Tibial artery (tissue), 4 donors: ENCODE measurements at places on chromosomes 3 and 15.

DNA sequence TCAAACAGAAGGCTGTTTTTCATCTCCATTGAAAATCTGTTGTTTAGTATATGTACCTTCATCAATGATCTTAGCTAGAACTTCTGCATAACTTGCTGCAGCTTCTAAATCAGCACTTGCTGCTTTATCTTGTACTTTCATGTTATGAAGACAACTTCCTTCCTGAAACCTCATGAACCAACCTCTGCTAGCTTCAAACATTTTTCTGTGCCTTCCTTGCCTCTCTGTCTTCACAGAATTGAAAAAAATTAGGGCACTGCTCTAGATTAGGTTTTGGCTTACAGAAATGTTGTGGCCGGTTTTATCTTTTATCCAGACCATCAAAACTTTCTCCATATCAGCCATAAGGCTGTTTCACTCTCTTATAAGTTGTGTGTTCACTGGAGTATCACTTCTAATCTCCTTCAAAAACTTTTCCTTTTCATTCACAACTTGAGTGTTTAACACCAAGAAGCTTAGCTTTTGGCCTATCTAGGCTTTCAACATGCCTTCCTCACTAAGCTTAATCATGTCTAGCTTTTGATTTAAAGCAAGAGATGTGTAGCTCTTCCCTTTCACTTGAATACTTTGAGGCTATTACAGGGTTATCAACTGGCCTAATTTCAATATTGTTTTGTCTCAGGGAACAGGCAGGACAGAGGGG, 78.6 kb downstream of the IGSF11 start:
- DNase-seq: no peak

DNA sequence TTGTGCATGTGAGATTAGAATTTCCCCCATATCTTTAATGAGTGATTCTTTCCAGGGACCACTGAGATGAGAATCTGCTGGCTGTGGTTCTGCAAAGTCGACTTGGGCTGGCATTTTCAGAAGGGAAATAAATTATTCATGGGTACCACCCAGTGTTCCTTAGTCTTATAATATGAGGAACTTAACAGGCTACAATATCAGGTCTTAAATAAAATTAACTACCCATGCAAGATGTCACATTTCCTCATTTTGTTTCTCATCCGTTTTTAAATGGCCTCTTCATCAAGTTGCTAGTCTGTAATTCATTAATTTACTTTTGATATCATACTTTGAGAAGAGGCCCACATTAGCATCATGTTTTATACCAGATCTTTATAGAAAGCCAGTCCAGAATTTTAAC, 58.3 kb upstream of the SKOR1 start:
- no peak for DNase-seq

DNA sequence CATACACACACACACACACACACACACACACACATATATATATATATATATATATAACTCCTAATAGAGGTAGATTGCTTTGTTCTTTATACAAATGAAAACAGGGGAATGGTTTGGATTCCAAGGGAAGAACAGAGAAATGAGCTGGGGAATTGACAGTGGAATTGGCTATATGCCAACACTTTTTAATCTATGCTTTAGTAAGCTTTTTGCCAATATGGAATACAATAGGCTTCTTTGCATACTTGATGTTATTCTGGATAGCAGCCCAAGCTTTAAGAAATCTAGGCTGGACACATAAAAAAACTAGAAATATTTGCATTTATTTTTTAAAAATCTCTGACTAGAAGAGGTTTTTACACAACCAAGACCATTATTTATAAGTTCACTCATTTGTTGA, 334.2 kb upstream of the MDFIC2 start:
- DNase-seq: no peak

GRCh38 chr3:165553371-165553770, 283.9 kb downstream of the BCHE start:
- no peak for DNase-seq

DNA sequence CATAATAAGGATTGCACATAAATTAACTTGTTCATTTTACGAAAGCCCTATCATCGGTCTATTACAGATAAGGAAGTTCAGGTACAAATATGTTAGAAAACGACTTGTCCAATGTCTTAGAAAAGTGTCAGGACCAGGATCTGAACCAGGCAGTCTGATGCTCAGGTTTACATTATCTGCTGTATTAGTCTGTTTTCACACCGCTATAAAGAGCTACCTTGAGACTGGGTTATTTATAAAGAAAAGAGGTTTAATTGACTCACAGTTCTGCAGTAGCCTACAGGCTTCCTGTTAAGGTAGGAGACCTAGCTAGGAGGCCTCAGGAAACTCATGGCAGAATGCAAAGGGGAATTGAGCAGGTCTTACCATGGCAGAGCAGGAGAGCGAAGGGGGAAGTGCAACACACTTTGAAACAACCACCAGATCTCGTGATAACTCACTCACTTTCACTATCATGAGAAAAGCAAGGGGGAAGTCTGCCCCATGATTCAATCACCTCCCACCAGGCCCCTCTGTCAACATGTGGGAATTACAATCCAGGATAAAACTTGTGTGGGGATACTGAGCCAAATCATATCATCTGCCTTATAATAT, 45.8 kb upstream of the GOLIM4 start:
- DNase-seq: no peak

- DNase-seq: no peak
These were observed 215.4 kb downstream of the THSD4 start for GRCh38 chr15:71330638-71331162.

GRCh38 chr3:11238060-11238459, 34.1 kb upstream of the ATG7 start:
- DNase-seq: no peak

DNA sequence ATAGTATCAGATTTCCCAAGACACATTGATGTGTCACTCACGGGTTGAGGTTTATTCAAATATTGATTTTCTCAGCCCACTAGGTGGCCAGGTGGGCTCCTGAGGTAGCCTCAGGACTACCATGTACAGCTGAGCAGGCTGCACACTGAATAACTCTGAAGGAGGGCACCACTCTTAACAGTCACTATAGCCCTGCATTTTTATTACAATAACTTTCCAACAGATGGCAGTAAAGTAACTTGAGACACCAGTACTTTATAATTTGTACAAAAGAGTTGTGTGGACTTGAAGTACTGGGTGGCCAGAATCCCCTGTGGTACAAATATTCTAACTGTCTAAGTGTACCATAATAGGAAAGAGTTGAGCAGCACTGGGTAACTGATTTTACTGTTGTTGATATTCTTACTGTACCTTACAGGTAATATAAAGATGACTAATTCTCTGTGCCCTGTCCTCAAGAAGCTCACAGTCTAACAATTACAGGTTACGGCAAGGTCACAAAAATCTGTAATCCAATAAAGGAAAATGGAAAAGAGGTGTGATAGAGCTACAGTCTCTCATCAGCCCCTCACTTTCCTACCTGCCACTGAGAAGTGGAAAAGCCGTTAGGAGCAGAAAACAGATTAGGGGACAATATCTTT, 76.0 kb downstream of the ETFA start:
- DNase-seq: no peak

GRCh38 chr3:150346981-150347863, 60.9 kb upstream of the TSC22D2 start:
- DNase-seq: no peak

GRCh38 chr3:14512942-14513327, 27.2 kb downstream of the GRIP2 start:
- no peak for DNase-seq

DNA sequence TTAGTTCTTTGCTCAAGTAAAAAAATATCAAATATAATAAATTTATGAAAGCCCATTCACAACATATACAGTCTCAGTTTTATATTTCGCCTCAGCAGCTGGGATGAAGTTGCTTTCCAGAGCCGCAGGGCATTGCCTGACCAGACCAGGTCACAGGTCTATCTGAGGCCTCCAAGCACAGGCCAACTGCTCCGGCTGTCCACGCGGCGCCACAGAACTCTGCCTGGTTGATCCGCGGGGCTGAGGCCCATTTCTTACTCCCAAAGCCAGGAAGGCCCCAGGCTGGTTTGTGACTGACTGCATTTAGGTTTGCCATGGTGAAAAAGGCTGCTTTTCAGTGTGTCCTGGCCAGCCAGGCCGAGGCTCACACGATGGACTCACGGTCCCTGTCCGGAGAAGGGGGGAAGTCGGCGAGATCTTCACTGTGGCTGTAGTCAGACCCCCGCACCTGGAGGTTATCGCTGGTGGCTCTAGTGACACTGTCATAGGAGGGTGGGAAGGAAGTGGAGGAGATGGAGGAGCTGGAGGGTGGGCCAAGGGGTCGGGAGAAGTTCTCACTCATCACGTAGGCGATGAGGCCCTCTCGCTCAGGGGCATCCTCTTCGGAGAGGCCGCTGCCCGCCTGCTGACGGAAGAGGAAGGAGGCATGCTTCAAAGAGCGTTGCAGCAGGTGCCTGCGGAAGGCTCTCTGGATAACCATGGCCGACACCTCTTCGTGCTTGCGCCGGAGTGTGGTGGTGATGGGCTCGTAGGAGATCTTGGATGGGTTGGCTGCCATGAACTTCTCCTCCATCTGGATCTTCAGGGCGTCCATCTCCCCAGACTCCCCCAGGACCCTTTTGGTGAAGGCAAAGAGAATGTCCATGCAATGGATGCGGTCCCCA, 54.1 kb downstream of the EXOG start:
- DNase-seq: no peak

DNA sequence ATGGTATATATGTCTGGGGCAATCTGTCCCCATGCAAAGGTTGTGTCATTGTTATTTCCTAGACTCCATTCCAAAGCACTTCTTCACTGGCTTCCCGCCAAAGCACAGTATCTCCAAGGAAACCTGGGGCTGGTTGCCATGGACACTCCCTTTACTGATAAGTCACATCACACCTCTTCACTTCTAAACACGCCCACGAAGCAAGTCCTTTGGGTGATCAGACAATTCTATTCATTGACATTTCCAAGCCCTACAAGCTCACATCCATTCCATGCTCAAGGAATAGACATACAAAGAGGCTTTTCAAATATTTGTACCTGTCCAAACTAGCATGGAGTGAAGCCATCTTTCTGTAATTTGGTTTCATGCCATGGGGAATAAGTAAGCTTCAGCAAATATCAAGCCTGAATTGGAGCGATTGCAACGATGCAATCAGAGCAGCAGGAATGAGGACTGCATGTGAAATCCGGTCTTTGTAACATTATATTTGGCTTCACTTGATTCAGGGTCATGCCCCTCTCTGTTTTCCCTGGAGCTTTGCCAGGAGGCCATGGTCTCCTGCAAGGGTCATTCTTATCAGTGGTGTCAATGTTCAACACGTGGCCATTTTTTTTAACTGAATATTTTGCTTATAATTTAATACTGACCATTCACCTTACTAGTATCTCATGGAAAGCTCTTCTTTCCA, 201.6 kb upstream of the TMC3 start:
- no peak for DNase-seq

GRCh38 chr3:61730577-61731231, 169.3 kb downstream of the PTPRG start:
- no peak for DNase-seq

DNA sequence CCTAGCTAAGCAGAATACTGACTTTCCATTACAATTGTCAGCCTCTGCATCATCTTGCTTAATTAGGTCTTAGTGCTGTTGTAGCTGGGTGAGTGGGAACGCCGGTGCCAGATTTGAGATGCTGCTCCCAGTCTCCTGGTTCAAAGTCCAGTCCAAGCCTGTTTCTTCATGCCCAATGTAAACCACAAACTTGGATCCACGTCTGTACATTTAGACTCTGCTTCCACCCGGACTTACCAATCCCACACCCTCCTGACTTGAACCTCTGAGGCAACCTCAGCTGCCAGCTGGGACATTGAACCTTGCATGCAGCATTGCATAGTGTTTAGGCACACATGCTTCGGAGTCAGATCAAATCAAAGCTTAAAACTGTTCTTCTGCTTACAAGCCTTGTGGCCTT, 43.0 kb downstream of the BCL2L10 start:
- DNase-seq: no peak

DNA sequence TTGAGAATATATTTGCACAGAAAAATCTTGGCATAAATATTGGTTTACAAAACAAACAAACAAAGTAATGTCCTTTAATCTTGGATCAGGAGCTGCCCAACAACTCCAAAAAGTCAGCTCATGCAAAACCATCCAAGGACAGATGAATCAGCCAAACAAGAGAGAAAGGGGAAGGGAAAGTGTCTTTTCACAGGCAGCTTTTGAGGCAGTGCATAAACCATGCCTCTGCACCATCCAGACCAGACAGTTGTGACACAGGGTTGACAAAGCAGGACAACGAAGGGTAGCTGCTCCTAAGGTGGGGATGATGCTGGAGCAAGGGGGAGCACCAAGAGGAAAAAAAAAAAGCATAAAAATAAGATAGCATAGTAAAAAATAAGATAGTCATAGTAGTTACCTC, 8.7 kb downstream of the CD86 start:
- DNase-seq: no peak

DNA sequence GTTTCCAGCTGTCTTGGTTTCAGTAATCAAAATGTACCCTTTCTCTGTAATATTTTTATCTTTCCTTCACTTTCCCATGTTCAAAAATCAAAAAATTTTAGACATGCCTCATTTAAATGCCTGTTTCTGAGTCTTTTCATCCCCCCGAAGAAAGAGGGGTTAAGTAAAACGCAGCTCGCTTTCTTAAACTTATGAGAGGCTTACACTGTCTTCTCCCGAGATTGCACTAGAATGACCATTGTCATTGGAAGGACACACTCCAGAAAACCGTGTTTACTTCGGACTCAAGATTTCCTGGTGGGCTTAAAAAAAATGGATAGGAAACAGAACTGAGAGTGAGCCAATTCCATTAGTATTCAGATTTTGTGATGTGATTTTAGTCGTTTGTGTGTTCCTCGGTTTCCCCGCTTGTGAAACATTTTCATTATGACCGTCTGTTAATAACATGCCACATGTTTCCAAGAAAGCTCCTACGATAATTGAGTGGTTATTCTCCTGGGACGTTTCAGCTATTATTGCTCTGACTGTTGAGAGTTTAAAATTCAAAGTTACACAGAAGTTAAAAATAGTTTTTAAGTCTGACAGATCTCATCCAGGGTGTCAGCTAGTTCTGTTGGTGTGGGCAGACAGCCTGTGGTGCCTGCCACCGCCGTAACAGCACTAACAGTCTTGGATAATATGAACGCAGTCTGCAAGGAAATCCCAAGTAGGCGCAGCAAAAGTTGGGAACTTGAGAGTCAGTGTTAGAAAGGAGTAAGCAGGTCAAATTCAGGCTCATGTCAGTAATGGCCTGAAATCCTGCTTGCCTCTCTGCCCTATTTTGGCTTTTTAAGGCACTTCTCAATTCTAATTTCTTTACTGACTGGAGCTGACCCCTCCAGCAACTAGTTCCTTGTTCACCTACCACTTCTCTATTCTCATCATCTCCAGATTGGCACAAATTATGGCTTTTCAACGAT, 1.5 kb downstream of the CRYBG3 start:
- peak; percentile 28 for DNase-seq

DNA sequence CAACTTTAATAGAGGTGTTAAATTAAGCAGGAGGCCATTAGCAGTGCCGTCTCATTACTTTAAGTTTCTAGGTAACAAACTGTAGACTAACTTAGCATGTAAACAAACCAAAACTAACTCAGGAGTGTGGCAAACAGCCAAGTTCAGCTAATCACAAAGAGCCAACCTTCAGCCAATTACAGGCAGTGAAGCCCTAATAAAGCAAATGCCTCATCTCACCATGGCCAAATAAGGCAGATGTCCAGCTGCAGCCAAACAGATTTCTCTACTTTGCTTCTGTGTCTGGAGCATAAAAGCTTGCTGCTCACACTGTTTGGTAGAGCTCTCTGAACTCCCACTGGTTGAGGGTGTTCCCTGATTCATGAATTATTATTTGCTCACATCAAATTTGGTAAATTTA, 835.4 kb upstream of the GBE1 start:
- no peak for DNase-seq
